T-cell (primary cell): ENCODE measurements at places on chromosomes 11 and 22. TPM values are rescaled to one million over a fixed set of nuclear protein-coding genes. Genes with fewer than 3 reads are reported as not detected.

GRCh38 chr22:39967103-39967829, 7.1 kb downstream of the TMA7B start:
- DNase-seq, result no peak

The OR51D1 gene
- total RNA-seq, result not detected

DNA sequence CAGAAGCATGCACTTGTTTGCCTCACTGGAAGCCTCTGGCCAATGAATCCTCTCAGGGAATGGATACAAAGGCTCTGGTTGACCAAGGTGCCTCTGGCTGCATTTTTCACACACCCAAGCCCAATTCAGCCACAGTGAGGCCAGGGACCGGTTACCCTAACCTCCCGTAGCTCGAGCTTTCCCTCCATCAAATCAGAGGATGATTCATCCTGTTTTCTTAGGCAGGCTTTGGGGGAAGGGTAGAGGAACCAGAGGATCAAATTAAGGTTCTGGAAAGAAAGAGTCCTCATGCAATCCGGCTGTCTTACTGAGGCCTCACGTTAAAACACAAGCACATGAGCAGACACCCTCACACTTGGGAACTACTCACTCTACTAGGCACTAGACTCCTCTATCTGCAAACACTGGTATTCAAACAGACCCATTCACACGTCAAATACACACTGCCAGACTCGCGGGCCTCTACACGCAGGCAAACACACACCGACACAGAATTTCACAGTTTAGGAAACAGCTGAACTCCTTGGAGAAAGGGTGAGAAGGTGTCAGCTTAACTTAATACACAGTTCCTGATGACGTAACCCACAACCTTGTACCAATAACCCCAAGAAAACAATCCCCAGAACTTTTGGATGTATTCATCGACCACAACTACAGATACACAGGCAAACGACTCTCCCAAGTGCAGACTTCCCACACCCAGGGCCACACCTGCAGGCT, 12.4 kb downstream of the NRXN2 start:
- DNase-seq, result no peak

DNA sequence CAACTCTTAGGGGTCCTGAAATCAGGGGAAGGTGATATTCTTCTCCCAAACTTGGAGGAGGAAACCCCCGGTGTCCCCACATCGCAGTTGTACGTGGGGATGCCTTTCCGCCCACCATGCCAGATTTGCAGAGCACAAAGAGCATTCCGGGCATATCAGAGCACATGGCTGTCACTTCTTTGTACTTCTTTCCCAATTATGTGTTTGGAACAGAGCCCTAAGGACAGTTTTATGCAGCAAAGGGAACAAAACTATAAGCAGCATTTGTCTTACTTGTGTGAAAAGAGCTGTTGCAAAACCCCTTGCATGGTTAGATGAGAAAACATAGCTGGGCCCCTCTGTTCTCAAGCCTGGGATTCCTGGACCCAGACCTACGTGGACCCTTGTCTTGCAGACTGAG, 41.2 kb downstream of the NTM start:
- no peak for DNase-seq

DNA sequence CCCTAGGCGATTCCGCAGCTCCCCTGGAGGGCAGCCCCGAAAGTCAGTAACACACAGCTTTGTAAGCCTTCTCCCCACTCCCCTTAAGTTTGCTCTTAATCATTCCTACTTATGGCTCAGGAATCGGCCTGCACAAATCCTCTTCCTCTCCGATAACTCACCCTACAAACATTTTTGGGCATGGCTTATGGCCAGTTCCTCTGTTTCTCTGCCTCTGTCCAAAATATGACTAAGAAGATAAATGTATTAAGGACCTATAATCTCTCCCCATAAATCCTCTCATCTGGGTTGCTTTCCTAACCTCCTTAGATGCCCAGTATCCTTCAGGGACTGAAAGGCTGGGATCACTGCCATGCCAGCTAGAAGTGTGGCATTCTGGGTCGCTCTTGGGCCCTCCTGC, 41.0 kb downstream of the PAMR1 start:
- no peak for DNase-seq

DNA sequence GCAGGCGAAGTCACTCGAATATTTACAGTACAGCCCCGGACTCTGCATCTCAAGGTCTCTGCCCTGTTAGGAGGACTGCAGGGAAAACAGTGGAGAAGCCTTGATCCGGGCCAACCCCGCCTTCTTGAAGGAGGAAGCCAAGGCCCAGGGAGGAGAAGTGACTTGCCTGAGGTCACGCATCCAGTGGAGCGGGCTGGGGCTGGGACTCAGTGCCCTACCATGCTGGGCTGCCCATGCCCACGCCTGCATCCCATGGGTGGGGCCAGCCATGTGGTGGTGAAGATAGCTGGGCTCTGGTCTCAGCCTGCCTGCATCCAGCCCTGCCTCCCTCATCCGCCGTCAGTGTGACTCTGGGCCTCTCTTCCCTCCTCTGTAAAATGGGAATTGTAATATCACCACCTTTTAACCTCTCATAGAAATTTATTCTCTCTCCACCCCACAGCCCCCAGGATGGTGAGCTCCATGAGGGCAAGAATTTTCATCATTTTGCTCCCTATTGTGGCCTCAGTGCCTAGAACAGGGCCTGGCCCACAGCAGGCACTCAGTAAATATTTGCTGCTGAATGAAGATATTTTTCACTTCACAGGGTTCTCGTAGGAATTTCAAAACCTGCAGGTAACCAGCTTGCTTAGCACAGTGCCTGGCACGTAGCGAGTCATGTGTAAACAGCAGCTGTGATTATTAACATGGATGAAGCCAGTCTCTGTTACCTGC, 57.3 kb downstream of the OTOG start:
- no peak for DNase-seq

DNA sequence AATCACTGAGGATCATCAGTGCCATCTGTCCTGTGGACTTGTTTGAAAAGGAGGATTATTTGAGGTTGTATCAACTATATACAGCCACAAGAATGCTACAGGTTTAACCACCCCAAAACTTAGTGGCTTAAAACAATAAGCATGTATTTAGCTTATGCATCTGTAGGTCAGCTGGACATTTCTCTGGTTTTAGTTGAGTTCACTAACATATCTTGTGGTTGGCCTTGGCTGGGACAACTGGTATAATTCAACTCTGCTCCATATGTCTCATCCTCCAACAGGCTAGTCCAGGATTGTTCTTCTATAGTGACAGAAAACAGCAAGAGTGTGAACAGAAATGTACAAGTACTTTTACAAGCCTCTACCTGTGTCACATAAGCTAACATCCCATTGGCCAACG, 49.9 kb upstream of the SOX6 start:
- no peak for DNase-seq

DNA sequence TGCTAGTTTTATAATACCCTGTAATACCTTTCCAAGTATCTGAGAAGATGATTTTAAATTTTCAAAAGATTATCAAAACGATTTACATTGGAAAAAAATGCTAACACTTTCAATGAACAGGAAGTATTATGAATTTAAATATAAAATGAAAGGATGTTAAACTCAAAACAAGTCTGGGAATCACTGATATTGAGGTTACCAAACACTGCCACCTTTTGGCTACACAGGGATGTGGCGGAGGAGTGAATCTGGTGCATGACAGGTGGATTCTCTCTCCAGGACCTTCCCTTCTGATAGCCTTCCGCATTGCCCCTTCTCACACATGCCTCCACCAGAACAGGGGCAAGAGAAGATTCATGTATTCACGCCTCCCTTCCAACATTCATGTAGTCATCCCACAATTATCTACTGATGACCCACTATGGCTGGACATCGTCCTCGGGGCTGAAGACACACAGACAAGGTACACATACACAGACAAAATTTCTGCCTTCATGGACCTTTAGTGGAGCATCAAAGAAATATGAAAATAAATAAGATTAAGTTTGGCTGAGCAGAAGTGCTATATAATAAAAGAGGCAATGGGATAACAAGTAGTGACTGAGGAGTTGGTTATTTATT, 34.7 kb downstream of the ATG16L2 start:
- DNase-seq, result peak; percentile 21

The MYEOV gene
- total RNA-seq, result 0.98 TPM

- no peak for DNase-seq
Measured at GRCh38 chr11:82942376-82942775, 40.8 kb downstream of the DDIAS start.

DNA sequence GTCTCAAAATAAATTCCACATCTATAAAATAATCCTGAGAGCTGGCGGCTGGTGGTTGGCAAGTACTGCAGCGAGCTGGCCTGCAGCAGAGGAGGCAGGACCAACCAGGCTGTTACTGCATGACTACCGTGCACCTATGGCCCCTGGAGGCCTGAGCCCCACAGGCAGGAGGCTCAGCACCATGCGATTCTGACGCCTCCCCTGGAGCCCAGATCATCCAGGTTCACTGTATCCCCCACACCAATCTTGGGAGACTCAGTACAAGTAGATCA, 159.5 kb upstream of the NCAM1 start:
- no peak for DNase-seq

The OR4X2 gene
- not detected for total RNA-seq
